ENCODE measurements at places on chromosomes 7 and 10. TPM values are rescaled to one million over a fixed set of nuclear protein-coding genes. Genes with fewer than 3 reads are reported as not detected.

The HTR5A gene
- not detected for polyA plus RNA-seq

The ITIH5 gene
- polyA plus RNA-seq, result 29.0 TPM

The ANKRD2 gene
- polyA plus RNA-seq, result 0.20 TPM

The KCNIP2 gene
- polyA plus RNA-seq, result 5.3 TPM

DNA sequence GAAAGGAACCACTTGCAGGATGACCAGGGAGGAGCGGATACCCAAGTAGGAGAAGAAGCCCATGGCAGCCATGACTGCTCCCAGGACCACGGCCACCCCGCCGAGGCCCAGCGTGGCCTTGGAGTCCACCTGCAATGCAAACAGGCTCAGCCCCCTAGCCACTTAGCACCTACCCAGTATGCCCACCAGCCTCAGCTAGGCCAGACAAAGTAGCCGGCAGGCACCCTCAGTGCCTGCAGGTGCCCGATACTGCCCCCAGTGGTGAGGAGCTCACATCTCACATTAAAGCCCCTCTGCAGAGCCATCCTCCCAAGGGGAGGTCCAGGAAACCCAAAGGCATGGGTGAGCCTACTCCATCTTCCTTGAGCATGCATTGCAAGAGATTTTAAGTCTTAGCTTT, 6.6 kb downstream of the NPC1L1 start:
- no peak for DNase-seq

- no peak for DNase-seq
These were observed 16.3 kb downstream of the SMURF1 start for GRCh38 chr7:99127636-99128035.

- DNase-seq, result no peak
These were observed 56.2 kb downstream of the EEPD1 start for GRCh38 chr7:36208997-36209813.

GRCh38 chr10:99977916-99978315, 31.8 kb downstream of the DNMBP start:
- DNase-seq, result no peak

GRCh38 chr10:107214261-107214660, 49.8 kb upstream of the SORCS1 start:
- no peak for DNase-seq

DNA sequence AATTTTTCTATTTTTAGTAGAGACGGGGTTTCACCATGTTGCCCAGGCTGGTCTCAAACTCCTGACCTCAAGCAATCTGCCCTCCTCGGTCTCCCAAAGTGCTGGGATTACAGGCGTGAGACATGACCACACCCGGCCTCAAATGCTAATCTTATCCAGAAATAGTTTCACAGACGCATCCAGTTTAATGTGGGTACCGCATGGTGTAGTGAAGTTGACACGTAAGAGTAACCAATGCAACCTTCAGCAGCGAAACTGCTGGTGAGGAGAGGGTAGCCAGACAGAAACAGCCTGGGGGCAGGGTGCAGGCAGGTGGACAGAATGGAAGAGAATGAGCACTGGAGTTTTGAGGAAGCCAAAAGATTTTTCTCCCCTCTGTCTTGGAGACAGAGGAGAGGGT, 63.5 kb upstream of the FAM180A start:
- DNase-seq, result no peak

Measured in left lung (tissue), 14 donors.